ENCODE measurements at places on chromosomes 4 and X. TPM values are rescaled to one million over a fixed set of nuclear protein-coding genes. Genes with fewer than 3 reads are reported as not detected.

Gene APELA
- total RNA-seq, result 16.5 TPM

GRCh38 chr4:85778632-85779131 is 303.7 kb downstream of the ARHGAP24 start:
- no peaks in the 10 kb centered on the region for H3K4me1 ChIP-seq
- no peak overlapping the region for H3K27ac ChIP-seq
- no peaks in the 10 kb centered on the region for H3K27me3 ChIP-seq
- no peaks in the 10 kb centered on the region for H3K36me3 ChIP-seq
- no peak for DNase-seq

DNA sequence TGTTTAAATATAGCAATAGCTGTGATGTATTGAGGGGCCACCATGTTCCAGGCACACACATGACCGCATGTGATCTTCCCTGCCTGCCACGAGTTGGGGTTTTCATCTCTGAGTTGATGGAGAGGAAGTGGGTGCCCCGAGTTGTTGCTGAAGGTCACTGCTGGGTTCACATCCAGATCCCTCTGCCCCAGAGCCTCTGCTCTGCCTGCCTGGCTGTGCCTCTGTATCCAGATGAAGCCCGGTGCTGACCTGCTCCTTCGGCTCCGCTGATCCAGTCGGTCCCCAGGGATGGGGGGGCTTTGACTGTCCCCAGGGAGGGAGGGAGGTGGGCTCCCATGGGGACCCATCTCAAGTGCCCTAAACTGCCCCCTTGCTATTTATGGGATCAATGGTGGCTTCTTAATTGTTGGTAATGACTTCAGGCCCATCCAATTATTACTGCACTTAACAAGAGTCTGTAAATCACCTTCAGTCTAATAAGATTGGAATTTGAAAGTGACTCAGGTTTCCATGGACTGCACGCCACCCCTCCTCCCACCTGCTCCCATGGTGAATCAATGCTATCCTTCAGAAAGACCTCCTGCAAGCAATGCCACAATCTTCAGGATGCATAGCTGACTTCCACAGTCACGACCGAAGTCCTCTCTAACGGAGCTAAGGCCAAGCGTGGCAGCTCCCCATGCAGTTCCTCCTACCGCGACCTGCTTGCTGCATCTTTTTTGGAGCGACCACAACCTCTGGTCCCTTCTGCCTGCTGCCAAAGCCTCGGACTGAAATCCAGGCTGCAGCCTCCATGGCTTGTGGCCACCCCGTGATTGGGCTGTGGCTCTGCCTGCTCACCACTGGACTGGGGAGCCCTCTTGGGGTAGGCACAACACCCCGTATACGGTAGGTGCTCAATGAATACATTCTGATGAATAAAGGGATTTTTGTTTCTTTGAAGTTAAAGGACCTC is 73.1 kb downstream of the CPZ start:
- H3K4me1 ChIP-seq, result no peaks in the 10 kb centered on the region
- no peak overlapping the region for H3K27ac ChIP-seq
- H3K27me3 ChIP-seq, result peaks cover 83% of the 10 kb centered on the region
- H3K36me3 ChIP-seq, result no peaks in the 10 kb centered on the region
- no peak for DNase-seq
- H3K4me3 ChIP-seq, result no peak overlapping the region

Gene TLR3
- total RNA-seq, result 1.8 TPM

- no peak for DNase-seq
- H3K27me3 ChIP-seq, result no peaks in the 10 kb centered on the region
- no peak overlapping the region for H3K4me3 ChIP-seq
- H3K4me1 ChIP-seq, result no peaks in the 10 kb centered on the region
- H3K36me3 ChIP-seq, result no peaks in the 10 kb centered on the region
Observed at GRCh38 chr4:48931459-48931858, 24.9 kb upstream of the OCIAD2 start.

DNA sequence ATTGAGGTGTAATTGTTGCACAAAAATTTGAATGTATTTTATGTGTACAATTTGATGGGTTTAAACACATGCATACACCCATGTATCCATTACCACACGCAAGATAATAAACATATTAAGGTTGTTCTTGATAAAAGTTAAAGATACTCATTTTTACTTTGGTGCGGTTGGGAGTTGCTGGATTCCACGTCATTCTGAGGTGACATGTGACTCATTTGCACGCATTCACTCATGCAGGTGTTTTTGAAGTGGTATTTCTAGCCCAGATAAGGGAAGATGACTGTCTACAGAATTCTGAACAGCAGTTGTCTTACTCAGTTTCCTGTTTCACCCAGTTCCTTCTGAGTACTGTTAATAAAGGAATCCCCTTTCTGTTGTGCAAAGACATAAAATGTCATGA is 142.0 kb downstream of the RTL3 start:
- no peak for DNase-seq
- H3K36me3 ChIP-seq, result no peaks in the 10 kb centered on the region
- H3K4me3 ChIP-seq, result no peak overlapping the region
- no peaks in the 10 kb centered on the region for H3K4me1 ChIP-seq

Data from A673 (cell line).